Osteocyte (in vitro differentiated cells): ENCODE measurements at places on chromosomes 6 and 20.

GRCh38 chr6:111770263-111771093, 102.8 kb downstream of the FYN start:
- no peak for DNase-seq

DNA sequence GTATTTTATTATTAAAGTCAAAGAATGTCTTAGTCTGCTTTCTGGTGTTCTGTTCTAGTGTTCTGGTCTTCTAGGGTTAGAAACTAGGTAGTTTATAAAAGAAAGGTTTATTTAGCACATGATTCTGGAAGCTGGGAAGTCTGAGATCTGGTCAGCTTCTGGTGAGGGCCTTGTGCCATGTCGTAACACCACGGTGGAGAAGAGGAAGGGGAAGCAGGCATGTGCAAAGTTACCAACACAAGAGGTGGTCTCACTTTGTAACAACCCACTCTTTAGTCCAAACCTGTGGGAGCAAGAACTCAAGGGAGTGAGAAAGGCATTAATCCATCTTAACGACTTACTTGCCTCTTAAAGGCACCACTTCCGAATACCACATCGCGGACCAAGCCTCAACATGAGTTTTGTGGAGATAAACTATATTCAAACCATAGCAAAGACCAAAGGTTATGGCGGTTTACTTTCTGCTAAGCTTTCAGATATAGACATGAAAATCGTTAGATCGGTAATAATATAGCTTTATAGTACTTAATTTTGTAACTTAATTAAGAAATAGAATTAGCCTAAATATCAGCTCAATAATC, 99.4 kb downstream of the NCOA3 start:
- no peak for DNase-seq

GRCh38 chr20:59165396-59165795, 1.8 kb downstream of the ZNF831 start:
- DNase-seq = no peak

DNA sequence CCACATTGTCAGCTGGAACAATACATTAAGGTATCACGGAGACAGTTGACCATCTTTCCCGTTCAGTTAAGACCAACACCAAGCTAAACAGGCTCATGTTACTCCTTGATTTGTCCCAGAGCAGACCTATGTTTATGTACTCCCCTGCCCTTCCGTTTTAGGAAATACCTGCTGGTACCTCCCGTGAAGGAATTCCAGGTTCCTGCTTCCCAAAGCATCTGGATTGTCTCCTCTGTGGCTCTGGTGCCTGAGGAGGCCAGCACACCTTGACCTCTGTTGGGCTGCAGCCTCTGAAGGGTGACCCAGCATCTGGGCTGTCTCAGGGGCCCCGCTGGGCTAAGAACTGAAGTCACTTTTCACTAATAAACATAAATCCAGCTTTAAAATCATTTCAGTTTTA, 647.8 kb upstream of the MARCKS start:
- no peak for DNase-seq

- no peak for DNase-seq
Measured at GRCh38 chr6:130288065-130288464, 65.3 kb upstream of the SAMD3 start.

DNA sequence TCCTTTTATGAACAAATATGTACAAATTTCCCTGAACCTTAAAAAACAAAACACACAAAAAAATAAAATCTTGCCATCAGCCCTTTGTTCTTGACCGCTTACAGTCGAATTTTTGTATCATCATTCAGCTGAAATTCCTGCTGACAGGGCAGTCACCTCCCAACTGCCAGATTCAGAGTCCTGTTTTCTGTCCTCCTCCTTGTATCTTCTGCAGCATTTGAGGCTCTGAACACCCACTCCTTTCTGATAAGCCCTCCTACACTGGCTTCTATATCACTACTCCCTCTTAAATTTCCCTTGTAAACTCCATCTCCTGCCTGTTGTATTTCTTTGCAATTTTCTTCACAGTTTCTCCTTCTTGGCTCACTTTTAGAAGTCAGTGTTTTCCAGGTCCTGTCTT, 77.8 kb upstream of the CCN6 start:
- DNase-seq = no peak

DNA sequence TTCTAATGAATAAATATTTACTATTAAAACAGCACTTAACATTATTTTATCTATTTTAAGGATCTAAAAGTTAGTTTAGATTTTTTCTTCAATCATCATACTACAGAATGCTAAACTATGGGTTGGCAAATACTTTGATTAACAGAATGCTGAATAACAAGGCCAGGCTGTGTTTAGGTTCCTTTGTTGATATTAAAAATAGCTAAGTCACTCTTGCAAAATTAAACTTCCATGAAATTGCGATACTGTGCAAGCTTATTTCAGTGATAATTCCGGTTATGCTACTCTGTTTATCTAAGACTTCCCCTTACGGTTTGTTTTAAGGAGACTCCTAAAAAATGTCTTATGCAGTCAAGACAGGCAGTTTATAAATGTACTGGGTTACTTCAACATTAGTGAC, 2.8 kb downstream of the RNF24 start:
- DNase-seq = no peak

DNA sequence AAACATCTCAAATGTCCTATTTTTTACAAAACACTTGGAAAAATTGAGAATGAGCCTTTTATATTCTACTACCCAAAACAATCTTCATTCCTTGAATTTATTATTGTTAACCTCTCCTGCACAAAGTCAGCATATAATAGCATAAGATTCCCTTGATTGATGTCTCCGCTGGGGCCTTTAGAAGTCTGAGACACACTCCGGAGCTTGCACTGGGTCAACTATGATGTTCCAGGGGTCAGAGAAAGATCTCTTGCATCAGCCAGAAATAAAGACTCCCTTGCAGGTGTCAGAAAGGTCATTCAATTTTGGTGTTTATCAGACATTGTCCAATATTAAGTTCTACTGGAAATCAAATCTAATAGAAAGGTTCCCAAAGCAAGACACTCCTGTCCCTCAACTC, 29.7 kb upstream of the NHSL1 start:
- no peak for DNase-seq

DNA sequence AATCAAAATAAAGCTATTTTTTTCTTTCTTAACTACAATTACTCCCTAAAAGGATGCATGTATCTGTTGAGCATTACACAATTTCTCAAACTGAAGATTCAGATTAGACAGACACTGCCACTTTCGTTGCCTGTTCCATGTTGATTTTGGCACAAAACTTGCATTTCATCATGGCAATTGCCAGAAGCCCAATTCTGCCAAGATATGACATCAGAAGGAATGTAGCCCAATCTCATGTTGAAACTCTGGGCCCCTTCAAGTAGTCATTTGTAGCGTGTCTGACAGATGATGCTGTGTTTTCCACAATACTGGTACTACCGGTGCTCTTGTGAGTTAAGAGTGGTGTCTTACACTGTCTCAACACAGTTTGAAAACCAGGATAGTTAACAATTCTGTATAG, 705.4 kb downstream of the PTPRT start:
- no peak for DNase-seq

DNA sequence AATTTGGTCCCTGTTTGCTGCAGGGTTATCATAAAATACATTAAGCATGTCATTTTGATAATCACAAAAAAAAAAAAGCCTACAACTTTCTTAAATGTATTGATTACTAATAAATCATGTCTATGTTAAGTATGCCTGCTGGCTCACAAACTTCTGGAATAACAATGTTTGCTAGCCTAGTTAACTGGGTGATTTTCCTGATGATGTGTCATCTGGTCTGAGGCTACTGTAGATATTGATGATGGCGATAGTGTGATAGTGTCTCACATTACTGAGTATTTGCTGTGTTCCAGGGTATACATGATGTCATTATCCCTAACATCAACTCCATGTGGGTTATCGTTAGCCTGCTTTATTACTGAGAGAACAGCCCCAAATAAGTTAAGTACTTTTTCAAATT, 86.2 kb upstream of the VSTM2L start:
- DNase-seq = no peak

GRCh38 chr6:118152524-118152923, 245.5 kb downstream of the SLC35F1 start:
- no peak for DNase-seq

- no peak for DNase-seq
Measured at GRCh38 chr6:26319405-26320128, 45.4 kb upstream of the BTN3A2 start.

GRCh38 chr6:97009781-97010492, 85.4 kb downstream of the KLHL32 start:
- DNase-seq = no peak

DNA sequence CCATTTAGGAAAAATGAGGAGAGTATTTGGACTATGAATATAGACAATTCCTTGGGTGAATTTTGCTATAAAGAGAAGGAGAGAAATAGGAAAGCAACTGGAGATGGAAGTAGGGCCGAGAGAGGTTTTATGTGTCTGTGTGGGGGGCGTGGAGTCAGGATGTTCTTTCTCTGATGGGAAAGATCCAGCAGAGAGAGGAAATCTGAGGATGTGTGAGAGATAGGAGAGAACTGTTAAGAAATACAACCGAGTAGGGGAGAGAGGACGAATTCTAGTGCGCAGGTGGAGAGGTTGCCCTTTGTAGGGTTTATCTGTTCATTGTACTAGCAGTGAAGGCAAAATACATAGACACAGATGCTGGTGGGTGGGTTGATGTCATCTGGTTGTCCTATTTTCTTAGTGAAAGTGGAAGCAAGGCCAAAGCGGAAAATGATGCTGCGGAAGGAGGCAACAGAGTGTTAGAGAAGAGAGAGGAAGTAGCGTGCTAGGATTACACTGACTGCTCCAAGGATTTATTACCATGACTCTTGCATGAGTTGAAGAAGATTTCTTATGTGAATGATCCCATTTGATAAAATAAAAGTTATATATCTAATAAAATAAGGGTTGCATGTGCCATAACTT, 57.7 kb downstream of the CLVS2 start:
- no peak for DNase-seq

- no peak for DNase-seq
Measured at GRCh38 chr6:89927264-89927663, 33.0 kb downstream of the GJA10 start.

DNA sequence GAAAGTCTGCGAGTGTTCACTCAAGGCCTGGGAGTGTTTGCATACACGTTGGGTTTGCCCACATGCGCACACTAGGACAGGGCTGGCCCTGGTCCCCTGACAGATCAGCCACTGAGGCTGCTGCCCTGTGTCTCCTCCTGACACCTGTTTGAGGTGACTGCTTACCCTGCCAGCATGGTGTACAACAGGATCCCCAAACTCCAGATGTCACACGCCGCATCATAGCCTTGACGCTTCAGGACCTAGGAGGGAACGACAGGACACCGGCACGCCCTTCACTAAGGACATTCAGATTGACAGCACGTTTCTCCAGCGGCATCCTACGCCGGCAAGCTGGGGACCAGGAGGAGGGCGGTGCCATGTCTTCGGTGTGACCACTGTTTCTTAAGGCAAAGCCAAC, 37.0 kb upstream of the MPC1 start:
- DNase-seq = no peak

DNA sequence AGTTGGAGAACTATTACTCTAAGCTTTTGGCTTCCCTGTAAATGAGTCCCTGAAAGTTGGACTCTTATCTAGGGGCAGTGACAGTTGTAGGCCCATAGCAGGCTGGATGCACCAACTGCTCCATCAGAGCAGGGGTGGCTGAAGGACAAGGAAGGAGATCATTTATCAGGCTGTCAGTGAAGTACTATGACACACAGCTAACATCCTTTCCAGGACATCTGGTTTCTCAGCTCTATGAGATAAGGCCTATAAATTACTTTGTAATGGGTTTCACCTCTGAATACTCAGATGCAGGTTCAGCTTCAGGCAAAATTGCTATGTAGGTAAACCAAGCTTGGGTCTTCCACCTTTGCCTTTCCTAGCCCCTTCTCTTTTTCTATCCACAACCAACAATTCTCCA, 468.5 kb downstream of the KIF16B start:
- no peak for DNase-seq

DNA sequence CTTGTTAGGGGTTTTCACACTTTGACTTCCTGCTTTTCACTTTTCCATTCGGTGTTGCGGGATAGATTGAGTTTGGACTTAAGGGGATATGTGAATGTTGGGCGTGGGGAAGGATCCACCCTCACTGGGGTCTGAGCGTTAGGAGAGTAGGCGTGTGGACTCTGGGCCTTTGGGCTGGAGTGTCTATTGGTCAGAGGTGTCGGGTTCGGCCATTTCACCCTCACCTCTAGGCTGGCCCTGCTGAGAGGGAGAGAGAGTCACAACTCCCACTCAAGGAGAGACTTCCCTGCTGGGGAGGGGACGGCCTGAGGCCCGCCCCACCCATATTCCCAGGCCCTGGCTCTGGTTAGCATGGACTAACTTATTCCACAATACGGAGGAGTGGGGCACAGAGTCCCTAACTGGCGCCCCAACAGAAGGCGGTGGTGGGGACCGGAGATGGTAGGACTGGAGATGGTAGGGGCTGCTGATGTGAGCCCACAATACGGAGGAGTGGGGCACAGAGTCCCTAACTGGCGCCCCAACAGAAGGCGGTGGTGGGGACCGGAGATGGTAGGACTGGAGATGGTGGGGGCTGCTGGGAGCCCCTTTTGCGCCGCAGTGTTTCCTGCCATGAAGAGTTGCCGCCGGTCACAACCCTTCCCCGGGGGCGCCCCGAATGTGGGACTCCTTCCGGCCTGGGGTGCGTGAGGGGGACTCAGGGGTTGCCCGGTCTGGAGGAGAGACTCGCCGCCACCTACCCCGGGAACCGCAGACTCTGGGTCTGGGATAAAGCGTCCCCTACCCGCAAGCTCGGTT, 1.4 kb upstream of the PTPRA start:
- DNase-seq = peak; percentile 68

DNA sequence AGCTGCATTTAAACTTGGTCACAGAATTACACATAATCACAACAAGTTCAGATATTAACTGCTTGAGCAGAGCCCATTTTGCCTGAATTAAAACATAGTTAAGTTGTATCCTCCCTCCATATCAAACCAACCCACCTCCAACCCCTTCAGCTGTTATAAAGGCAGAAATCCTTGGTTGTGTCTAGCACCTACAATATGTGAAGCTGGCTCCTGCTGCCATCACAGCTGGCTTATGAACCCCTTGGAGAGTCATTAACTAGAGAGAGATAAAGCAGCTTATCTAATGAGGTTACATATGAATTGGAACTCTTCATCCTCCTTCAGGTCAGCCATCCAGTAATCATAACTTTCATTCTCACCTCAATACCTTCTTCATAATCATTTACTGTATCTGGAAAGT, 101.8 kb downstream of the EPHA7 start:
- no peak for DNase-seq

DNA sequence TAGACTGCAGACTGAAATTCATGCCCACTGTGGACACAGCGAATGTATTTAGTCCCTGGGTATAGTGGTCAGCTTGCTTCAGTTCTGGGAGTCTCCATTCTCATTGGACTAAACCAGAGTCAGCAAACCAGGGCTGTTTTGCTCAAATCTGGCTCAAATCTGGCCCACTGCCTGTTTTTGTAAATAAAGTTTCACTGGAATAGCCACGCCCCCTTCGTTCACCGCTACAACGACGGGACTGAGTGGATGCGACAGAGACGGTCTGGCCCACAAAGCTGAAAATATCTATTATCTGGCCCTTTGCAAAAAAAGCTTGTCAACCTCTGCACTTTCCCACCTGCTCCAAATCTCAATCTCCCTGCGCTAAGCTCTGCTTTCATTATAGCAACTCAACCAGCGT, 135.4 kb downstream of the BMP7 start:
- DNase-seq = no peak

GRCh38 chr6:48563433-48563832, 452.4 kb upstream of the PTCHD4 start:
- no peak for DNase-seq

GRCh38 chr20:25369529-25369928, 21.1 kb downstream of the ABHD12 start:
- DNase-seq = no peak

- no peak for DNase-seq
Measured at GRCh38 chr20:61510778-61511330, 258.8 kb downstream of the CDH4 start.
